ENCODE measurements at places on chromosomes 13 and 19. TPM values are rescaled to one million over a fixed set of nuclear protein-coding genes. Genes with fewer than 3 reads are reported as not detected.

Gene OR4F17
- total RNA-seq: not detected

DNA sequence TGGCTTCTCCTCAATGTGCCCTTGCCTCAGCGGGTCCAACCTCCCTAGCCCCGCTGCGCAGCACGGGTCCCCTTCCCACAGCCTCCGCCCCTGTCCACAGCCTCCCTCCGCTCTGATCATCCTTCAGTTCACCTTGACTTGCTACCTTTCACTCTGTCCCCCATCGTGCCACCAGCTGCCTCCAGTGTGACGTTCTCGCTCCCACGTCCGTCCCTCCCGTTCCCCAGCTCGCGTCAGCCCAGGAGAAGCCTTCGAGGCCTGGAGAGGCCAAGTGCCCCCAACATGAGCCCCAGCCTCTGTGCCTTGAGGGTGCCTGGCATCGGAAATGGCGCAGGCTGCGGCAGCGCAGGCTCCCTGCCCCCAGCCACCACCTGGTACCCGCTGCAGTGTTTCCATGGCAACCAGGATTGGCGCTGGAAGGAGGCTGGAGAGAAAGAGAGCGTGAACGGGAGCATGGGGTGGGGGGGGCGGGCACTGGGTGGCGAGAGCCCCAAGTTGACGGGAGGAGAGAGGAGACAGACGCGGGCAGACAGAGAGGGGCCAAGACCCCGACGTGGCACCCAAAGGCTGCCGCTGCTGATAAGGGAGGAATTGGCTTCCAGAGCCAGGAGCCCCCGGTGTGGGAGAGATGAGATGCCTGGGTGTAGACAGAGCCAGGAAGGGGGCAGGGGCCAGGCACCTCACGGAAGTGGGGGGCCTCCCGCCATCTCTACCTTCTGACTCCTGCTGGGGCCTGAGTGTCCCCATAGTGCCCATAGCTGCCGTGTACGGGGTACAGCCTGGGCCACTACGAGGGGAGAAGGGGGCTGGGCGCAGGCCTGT lies 844 bp upstream of the ASPDH start:
- peak overlapping the region; percentile 64 for H3K4me3 ChIP-seq
- H3K36me3 ChIP-seq: peaks cover 4% of the 10 kb centered on the region
- peaks cover 8% of the 10 kb centered on the region for H3K27me3 ChIP-seq
- DNase-seq: no peak
- peaks cover 33% of the 10 kb centered on the region for H3K4me1 ChIP-seq

- H3K27me3 ChIP-seq: peaks cover 80% of the 10 kb centered on the region
- H3K4me3 ChIP-seq: peak overlapping the region; percentile 65
- peaks cover 33% of the 10 kb centered on the region for H3K4me1 ChIP-seq
- no peaks in the 10 kb centered on the region for H3K36me3 ChIP-seq
Observed at GRCh38 chr19:2983351-2984214, 6.2 kb downstream of the TLE6 start.

- H3K36me3 ChIP-seq: peaks cover 4% of the 10 kb centered on the region
- no peak overlapping the region for H3K4me3 ChIP-seq
- no peak overlapping the region for H3K27ac ChIP-seq
- DNase-seq: no peak
- H3K27me3 ChIP-seq: no peaks in the 10 kb centered on the region
- H3K4me1 ChIP-seq: peaks cover 12% of the 10 kb centered on the region
Observed at GRCh38 chr13:35225159-35225558, 251.3 kb downstream of the MAB21L1 start.

- no peak overlapping the region for H3K27ac ChIP-seq
- peaks cover 28% of the 10 kb centered on the region for H3K4me1 ChIP-seq
- no peak for DNase-seq
- H3K27me3 ChIP-seq: no peaks in the 10 kb centered on the region
Observed at GRCh38 chr13:94212196-94212595, 267.3 kb downstream of the DCT start.

DNA sequence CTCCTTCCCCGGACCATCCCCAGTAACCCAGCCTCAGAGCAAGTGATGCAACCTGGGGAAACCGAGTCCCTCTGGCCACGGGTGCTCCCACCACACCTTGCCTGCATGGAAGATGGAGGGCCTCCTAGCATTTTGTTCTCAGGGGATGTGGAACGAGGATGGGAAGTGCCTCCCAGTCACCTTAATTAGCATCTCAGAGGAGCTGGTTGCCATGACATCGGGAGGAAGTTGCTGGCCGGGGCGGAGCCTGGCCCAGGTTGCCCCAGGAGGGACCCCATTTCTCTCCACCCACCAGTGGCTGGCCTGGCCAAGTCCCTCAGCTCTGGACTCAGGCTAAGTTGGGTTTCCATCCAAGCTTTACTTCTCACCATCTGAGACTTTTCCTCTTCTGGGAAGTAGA lies 24.1 kb upstream of the PTPRS start:
- peaks cover 3% of the 10 kb centered on the region for H3K4me1 ChIP-seq
- no peaks in the 10 kb centered on the region for H3K27me3 ChIP-seq
- H3K4me3 ChIP-seq: no peak overlapping the region
- peak; percentile 22 for DNase-seq

- H3K4me3 ChIP-seq: no peak overlapping the region
- DNase-seq: no peak
- H3K27me3 ChIP-seq: no peaks in the 10 kb centered on the region
- peaks cover 14% of the 10 kb centered on the region for H3K36me3 ChIP-seq
Observed at GRCh38 chr13:41568143-41568971, 111.0 kb downstream of the RGCC start.

GRCh38 chr13:77267362-77267761 lies 59.5 kb downstream of the MYCBP2 start:
- no peak for DNase-seq
- no peaks in the 10 kb centered on the region for H3K4me1 ChIP-seq
- H3K36me3 ChIP-seq: peaks cover 16% of the 10 kb centered on the region
- H3K27ac ChIP-seq: no peak overlapping the region
- H3K27me3 ChIP-seq: no peaks in the 10 kb centered on the region

DNA sequence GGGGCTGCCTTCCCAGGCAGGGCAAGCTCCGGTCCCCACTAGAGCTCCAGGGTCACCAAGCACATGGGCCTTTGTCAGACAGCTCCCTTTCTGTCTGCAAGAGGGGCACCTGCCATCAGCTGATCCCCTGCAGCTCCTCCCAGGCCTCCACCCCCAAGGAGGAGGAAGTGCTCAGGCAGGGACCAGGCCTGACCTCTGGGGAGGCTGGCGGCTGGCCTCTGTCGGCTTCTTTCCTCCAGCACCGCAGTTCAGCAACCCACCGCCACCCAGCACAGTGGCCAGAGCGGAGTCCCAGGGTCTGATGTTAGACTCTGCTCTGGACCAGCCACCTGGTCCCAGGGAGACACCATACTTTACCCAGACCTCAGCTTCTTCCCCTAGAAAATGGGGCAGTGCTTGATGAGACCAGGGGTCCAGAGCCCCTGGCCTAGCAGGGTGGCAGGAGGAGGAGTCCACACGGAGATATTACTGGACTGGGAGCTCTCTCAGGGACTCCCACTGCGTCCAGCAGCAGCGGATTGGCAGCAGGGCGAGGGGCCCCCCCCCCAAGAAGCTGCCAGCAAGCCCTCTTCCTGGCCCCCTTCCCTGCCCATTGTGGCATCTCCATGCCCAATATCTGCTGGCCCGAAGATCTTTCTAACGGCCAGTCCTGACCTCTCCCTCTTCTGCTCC lies 24.1 kb downstream of the NKPD1 start:
- H3K27me3 ChIP-seq: no peaks in the 10 kb centered on the region
- DNase-seq: no peak
- H3K4me3 ChIP-seq: no peak overlapping the region
- peak overlapping the region; percentile 60 for H3K27ac ChIP-seq

GRCh38 chr13:32191452-32191998 lies 123.6 kb downstream of the ZAR1L start:
- no peak overlapping the region for H3K27ac ChIP-seq
- no peaks in the 10 kb centered on the region for H3K4me1 ChIP-seq
- no peak for DNase-seq
- H3K4me3 ChIP-seq: no peak overlapping the region
- no peaks in the 10 kb centered on the region for H3K36me3 ChIP-seq

GRCh38 chr13:47997384-47997783 lies 3.7 kb downstream of the SUCLA2 start:
- DNase-seq: no peak
- peaks cover 29% of the 10 kb centered on the region for H3K4me1 ChIP-seq
- H3K27ac ChIP-seq: peak overlapping the region; percentile 54
- H3K36me3 ChIP-seq: peaks cover 11% of the 10 kb centered on the region
- H3K4me3 ChIP-seq: peak overlapping the region; percentile 10
- H3K27me3 ChIP-seq: no peaks in the 10 kb centered on the region

Data from neural crest cell (in vitro differentiated cells).